ENCODE measurements at places on chromosomes 3 and 15. TPM values are rescaled to one million over a fixed set of nuclear protein-coding genes. Genes with fewer than 3 reads are reported as not detected.

GABRR3 gene
- total RNA-seq: not detected

SH2D7 gene
- total RNA-seq: not detected

GP9 gene
- total RNA-seq: not detected

CCR8 gene
- not detected for total RNA-seq

DAZL gene
- total RNA-seq: not detected

TMCO5A gene
- total RNA-seq: not detected

CYP8B1 gene
- total RNA-seq: not detected

SLC12A1 gene
- not detected for total RNA-seq

ADAMTSL3 gene
- 0.56 TPM for total RNA-seq

CD96 gene
- under 0.01 TPM for total RNA-seq

TUSC7 gene
- total RNA-seq: not detected

GPR176 gene
- total RNA-seq: 206 TPM

GOLGA6L4 gene
- 1.4 TPM for total RNA-seq

CLASP2 gene
- 46.6 TPM for total RNA-seq

CHAC1 gene
- 2.8 TPM for total RNA-seq

GSK3B gene
- total RNA-seq: 40.2 TPM

GRM2 gene
- total RNA-seq: 0.12 TPM

IQCF5 gene
- not detected for total RNA-seq

ALDH1A2 gene
- total RNA-seq: 7.0 TPM

ANKRD34C gene
- not detected for total RNA-seq

MCF2L2 gene
- total RNA-seq: 0.31 TPM

SLC2A2 gene
- total RNA-seq: not detected

KLHL6 gene
- 0.26 TPM for total RNA-seq

ASB14 gene
- total RNA-seq: under 0.01 TPM

ANKRD63 gene
- total RNA-seq: not detected

NR1I2 gene
- under 0.01 TPM for total RNA-seq

SLC9C1 gene
- 0.13 TPM for total RNA-seq

Data from aortic smooth muscle cell (primary cell).